Hepatocyte (in vitro differentiated cells): ENCODE measurements at places on chromosomes 2 and 18. TPM values are rescaled to one million over a fixed set of nuclear protein-coding genes. Genes with fewer than 3 reads are reported as not detected.

- no peaks in the 10 kb centered on the region for H3K36me3 ChIP-seq
- H3K27ac ChIP-seq, result no peak overlapping the region
- H3K4me1 ChIP-seq, result no peaks in the 10 kb centered on the region
- no peaks in the 10 kb centered on the region for H3K27me3 ChIP-seq
These were observed 153.0 kb downstream of the TMEM247 start for GRCh38 chr2:46632349-46632748.

Gene CYB5A
- total RNA-seq, result 259 and 273 TPM in 2 replicates

DNA sequence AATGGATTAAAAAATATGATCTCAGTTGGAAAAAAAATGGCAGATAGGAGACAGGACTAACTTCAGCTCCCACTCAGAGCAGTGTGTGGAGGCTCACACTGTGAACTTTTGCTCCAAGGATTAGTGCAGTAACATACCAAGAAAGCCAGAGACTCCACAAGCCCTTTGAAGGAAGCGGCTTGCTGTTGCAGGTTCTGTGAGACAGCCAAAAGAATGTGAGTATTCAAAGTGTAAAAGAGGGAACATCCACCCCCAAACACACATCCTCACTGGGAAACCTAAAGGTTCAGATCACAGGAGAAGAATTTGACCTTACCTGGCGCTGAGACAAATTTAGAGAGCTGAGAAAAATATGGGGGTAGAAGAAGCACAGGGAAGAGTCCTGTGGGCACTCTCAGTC, 77.5 kb downstream of the FAM171B start:
- no peaks in the 10 kb centered on the region for H3K36me3 ChIP-seq
- no peaks in the 10 kb centered on the region for H3K27me3 ChIP-seq
- H3K4me3 ChIP-seq, result no peak overlapping the region
- no peak for DNase-seq
- peak overlapping the region; percentile 77 for H3K27ac ChIP-seq
- H3K4me1 ChIP-seq, result no peaks in the 10 kb centered on the region

- H3K27ac ChIP-seq, result no peak overlapping the region
- no peak for DNase-seq
- H3K27me3 ChIP-seq, result no peaks in the 10 kb centered on the region
- no peaks in the 10 kb centered on the region for H3K4me1 ChIP-seq
- no peaks in the 10 kb centered on the region for H3K36me3 ChIP-seq
- no peak overlapping the region for H3K4me3 ChIP-seq
These were observed 147.7 kb upstream of the PXDN start for GRCh38 chr2:1891971-1892486.

GRCh38 chr2:119823734-119824334, 64.1 kb downstream of the PTPN4 start:
- H3K4me1 ChIP-seq, result no peaks in the 10 kb centered on the region
- DNase-seq, result peak; percentile 60
- no peaks in the 10 kb centered on the region for H3K36me3 ChIP-seq

GRCh38 chr18:54806526-54806925, 21.8 kb upstream of the RAB27B start:
- no peak overlapping the region for H3K4me3 ChIP-seq
- H3K36me3 ChIP-seq, result no peaks in the 10 kb centered on the region

GRCh38 chr2:231765496-231765929, 15.6 kb downstream of the PDE6D start:
- no peaks in the 10 kb centered on the region for H3K36me3 ChIP-seq
- no peak overlapping the region for H3K27ac ChIP-seq
- DNase-seq, result no peak
- H3K4me3 ChIP-seq, result no peak overlapping the region

DNA sequence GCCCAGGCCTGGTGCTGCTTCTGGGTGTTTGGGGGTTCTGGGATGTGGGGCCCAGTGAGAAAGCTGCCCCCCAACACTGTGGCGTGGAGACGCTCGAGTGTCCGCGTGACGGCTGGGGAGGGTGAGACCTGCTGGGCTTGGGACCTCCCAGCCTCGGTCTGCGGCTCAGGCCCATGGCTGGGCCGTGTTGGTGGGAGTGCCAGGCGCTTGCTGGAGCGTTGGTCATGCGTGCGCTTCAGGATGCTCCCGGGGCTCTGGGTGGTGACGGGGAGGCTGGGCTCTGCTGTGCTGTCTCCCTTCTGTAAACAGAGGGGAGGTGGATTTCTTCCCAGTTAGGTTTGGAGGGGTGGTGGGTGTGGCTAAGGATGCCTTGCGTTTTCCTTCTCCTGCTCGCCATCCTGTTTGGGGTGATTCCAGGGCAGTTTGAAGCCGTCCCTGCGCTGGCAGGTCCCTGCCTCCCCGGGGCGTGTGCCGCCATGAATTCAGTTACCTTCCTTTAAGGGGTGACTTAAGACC, 606 bp downstream of the GAL3ST2 start:
- H3K4me3 ChIP-seq, result no peak overlapping the region
- no peak overlapping the region for H3K27ac ChIP-seq
- no peaks in the 10 kb centered on the region for H3K36me3 ChIP-seq
- DNase-seq, result no peak

Gene MORN2
- 19.3 and 24.6 TPM in 2 replicates for total RNA-seq

DNA sequence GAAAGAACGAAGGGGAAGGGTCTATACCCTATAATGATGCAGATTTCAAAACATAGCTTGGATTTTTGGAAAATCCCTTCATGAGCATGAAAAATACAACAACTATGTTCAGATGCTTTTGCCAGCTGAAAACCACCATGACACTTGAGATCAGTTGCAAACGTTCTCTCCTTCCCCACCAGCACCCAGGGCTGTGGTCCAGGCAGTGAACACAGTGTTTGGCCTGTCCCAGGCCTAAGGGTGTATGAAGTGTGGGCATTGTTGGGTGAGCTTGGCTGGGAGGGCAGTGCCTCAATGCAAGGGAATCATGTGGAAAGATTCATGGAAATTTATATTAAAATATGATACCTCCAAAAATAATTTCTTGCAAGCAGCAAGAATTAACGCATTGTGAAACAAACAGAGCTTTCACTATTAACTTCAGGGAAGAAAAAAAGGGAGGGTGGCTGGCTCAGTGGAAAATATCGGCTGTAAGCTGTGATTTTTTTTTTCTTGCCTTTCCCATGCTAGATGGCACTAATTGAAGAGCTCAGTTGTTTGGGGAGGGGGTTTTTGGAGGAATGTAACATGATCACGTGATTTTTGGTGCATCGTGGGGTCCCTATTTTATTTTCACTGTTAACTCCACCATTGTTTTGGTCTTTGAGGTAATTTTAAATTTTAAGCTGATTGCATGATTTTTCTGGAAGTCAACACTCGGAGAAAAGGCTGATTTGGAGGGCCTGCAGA, 52.0 kb downstream of the CDC42EP3 start:
- H3K36me3 ChIP-seq, result no peaks in the 10 kb centered on the region
- no peaks in the 10 kb centered on the region for H3K27me3 ChIP-seq
- H3K4me3 ChIP-seq, result no peak overlapping the region
- H3K27ac ChIP-seq, result no peak overlapping the region
- no peak for DNase-seq

DNA sequence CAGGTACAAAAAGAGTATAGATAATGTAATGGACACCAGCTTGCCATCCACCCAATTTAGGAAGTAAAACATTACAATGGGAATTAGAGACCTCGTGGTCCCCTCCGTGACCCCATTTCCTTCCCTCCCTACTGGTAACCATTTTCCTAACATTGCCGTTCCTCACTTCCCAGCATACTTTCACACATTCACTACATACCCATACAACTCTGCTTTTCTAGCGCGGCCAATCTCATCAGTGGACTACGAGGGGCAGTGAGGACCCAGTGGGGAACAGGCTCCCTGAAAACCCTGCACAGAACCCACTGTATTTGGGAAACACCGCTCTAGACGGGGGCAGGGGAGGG, 1.1 kb downstream of the ENOSF1 start:
- no peaks in the 10 kb centered on the region for H3K27me3 ChIP-seq
- no peak for DNase-seq
- peaks cover 13% of the 10 kb centered on the region for H3K4me1 ChIP-seq
- no peaks in the 10 kb centered on the region for H3K36me3 ChIP-seq
- H3K4me3 ChIP-seq, result peak overlapping the region; percentile 68

DNA sequence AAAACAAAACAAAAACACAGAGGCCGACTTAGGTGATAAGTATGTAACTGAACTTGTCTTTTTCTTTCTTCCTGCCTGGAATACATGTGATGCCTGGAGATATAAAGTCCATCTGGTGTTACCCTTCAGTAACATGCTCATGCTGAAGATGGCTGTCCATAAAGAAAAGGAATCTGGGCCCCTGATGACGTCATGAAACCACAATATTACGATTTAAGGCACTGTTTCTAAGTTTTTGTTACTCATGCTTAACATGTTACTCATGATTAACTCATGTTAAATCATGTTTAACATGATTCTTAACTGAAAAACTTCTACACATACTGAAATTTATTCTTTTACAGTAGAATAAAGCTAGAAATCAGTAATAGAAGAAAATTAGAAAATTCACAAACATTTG, 49.0 kb downstream of the STRADB start:
- DNase-seq, result no peak
- no peaks in the 10 kb centered on the region for H3K4me1 ChIP-seq
- no peak overlapping the region for H3K27ac ChIP-seq
- no peaks in the 10 kb centered on the region for H3K36me3 ChIP-seq
- no peak overlapping the region for H3K4me3 ChIP-seq

- no peak overlapping the region for H3K27ac ChIP-seq
- H3K4me1 ChIP-seq, result peaks cover 6% of the 10 kb centered on the region
- no peaks in the 10 kb centered on the region for H3K36me3 ChIP-seq
- no peaks in the 10 kb centered on the region for H3K27me3 ChIP-seq
- DNase-seq, result no peak
These were observed 54.8 kb downstream of the HS6ST1 start for GRCh38 chr2:128263902-128264331.

DNA sequence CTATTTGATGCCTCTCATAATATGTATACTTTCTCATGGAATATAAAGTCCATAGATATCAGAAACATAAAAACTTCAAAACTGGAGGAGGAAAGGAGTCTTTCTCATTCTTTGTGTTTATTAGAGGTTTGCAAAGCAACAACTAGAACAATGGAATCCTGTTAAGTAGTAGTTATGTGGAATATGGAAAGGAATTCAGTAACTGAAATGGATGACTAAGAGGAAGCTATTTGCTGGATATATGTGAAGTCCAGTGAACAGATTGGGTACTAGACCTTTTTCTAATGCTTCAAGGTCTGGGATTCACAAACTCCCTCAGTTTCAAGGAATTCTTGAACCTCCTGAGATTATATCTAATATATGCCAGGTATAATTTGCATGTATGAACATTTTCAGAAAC, 353.6 kb upstream of the FANCL start:
- no peaks in the 10 kb centered on the region for H3K4me1 ChIP-seq
- H3K36me3 ChIP-seq, result no peaks in the 10 kb centered on the region
- H3K27ac ChIP-seq, result no peak overlapping the region
- H3K27me3 ChIP-seq, result no peaks in the 10 kb centered on the region
- no peak overlapping the region for H3K4me3 ChIP-seq

DNA sequence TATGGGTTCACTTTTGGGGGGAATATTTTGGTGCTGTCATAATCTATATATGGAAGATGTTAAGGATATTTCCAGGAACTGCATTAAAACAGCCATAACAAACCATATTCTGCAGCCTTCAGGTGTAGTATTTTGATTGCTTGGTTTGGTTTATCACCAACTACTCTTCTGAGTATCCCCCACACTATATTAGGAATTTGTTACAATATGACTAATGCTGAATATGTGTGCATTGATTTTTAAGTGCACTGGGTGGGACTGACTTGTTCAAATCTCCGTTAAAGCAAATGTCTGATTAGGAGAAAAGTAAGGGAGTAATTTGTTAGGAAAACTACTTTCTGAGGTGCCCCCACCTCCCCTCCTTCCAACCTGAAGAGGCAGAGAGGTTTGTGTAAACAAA, 47.7 kb downstream of the SPTBN1 start:
- H3K4me3 ChIP-seq, result no peak overlapping the region
- DNase-seq, result no peak
- no peaks in the 10 kb centered on the region for H3K27me3 ChIP-seq
- H3K36me3 ChIP-seq, result no peaks in the 10 kb centered on the region
- no peak overlapping the region for H3K27ac ChIP-seq

GRCh38 chr2:202450785-202451184, 74.7 kb downstream of the BMPR2 start:
- H3K36me3 ChIP-seq, result no peaks in the 10 kb centered on the region
- no peak overlapping the region for H3K27ac ChIP-seq
- H3K4me1 ChIP-seq, result no peaks in the 10 kb centered on the region
- DNase-seq, result no peak

DNA sequence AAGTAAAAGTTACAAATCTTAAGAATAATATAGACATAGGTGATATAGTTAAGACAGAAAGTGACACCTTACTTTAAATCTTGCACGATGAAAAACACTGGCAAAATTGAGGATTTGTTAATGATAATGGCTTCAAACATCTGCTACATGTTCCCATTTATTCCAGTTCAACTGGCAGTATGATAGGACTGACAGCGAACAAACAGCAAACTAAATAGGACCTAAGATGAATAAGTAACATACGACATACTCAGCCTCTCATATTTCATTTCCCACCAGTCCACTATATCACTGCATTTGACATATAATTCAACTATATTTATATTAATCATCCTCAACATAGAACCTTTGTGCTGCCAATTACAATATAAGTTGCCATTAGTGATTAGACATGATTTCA, 36.3 kb downstream of the ACVR1C start:
- no peak for DNase-seq
- no peaks in the 10 kb centered on the region for H3K36me3 ChIP-seq
- H3K27me3 ChIP-seq, result peaks cover 18% of the 10 kb centered on the region
- no peak overlapping the region for H3K4me3 ChIP-seq
- H3K4me1 ChIP-seq, result no peaks in the 10 kb centered on the region
- H3K27ac ChIP-seq, result no peak overlapping the region

Gene FSHR
- total RNA-seq, result 0.20 and 0.68 TPM in 2 replicates

DNA sequence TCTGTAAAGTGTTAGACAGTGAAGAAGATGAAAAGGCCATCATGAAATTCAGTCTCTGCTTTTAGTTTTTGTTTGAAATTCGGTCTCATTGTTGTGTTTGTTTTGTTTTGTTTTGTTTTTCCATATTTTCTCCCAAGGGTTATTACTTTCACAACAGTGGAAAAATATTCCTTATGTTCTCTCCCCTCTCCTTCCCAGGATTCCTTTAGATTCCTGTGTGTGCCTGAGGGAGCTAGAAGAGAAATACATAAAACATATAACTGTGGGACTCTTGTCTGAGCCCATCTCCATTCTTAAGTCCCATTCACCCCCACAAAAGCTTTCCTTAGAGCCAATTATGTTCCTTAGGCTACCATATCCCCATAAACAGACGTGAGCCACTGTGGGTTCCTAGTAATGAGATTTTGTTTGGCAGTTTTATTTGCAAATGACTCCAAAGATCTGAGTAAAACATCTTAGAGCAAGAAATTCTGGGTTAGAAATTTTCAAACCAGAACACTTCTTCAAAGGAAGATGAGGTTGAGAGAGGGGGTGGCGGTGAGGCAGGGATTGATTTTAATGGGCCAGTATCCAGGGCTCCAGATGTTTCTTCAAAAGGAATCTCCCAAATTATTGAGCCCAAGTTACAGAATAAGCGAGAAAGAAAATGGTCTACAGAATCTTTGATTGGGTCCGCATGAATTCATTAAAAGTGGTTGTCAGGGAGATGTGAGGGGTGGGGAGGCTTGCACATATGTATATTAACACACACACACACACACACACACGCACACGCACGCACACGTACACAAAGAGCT, 157.8 kb upstream of the TNP1 start:
- no peaks in the 10 kb centered on the region for H3K36me3 ChIP-seq
- H3K27me3 ChIP-seq, result peaks cover 2% of the 10 kb centered on the region
- H3K27ac ChIP-seq, result no peak overlapping the region
- no peaks in the 10 kb centered on the region for H3K4me1 ChIP-seq
- DNase-seq, result no peak

GRCh38 chr18:29753379-29753778, 1289.2 kb downstream of the DSC3 start:
- H3K36me3 ChIP-seq, result no peaks in the 10 kb centered on the region
- no peak for DNase-seq
- H3K27ac ChIP-seq, result no peak overlapping the region
- no peaks in the 10 kb centered on the region for H3K27me3 ChIP-seq
